ENCODE measurements at places on chromosomes 16 and 17.

DNA sequence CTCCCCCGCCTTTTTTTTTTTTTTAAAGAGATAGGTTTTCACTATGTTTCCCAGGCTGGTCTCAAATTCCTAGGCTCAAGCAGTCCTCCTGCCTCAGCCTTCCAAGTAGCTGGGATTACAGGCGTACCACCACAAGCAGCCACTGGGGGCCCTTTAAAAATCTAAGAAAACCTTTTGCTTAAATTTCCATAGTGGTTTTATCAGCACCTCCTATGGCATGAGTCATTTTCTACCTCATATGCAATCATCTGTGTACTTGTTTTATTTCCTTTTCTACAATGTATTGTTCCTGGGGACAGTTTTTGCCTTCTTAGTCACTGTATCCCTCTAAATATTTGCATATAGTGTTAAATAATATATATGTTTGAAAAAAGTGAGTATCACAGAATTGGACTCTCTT is 29.2 kb downstream of the GNA13 start:
- DNase-seq, result no peak

DNA sequence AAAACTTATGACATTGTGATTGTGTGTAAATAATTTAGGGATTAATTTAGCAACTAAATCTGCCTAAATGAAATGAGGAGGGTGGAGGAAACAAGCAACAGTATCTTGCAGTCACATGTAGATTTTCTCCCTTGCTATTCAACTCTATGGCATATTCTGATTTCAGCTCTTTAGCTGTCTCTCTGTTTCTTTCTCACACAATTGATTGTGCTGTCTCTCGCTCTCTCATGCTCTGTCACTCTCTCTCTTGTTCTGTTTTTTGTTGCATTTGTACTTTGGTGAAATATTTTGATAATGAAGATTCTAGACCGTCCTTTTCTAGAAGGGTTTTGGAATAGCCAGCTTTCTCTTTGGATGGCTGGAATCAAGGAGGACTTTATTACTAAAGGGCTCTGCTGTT is 70.6 kb downstream of the BCAS3 start:
- no peak for DNase-seq

DNA sequence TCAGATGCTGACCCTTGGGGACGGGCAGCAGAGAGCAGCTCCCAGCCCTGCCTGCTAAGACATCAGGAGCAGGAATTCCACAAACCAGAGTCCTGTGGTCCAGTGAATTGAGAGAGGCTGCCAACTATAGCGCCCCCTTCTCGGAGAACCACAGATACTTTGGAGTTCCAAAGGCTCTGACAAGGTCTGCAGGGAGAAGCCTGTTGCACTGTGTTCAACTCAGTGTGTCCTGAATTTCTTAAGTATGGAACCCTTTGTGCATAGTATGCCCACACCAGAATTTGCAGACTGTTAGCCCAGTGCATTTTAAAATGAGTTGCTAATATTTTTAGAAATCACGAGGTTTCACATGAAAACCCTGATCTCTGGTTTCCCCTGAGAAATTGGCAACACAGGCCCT is 223.4 kb downstream of the KATNIP start:
- DNase-seq, result no peak

DNA sequence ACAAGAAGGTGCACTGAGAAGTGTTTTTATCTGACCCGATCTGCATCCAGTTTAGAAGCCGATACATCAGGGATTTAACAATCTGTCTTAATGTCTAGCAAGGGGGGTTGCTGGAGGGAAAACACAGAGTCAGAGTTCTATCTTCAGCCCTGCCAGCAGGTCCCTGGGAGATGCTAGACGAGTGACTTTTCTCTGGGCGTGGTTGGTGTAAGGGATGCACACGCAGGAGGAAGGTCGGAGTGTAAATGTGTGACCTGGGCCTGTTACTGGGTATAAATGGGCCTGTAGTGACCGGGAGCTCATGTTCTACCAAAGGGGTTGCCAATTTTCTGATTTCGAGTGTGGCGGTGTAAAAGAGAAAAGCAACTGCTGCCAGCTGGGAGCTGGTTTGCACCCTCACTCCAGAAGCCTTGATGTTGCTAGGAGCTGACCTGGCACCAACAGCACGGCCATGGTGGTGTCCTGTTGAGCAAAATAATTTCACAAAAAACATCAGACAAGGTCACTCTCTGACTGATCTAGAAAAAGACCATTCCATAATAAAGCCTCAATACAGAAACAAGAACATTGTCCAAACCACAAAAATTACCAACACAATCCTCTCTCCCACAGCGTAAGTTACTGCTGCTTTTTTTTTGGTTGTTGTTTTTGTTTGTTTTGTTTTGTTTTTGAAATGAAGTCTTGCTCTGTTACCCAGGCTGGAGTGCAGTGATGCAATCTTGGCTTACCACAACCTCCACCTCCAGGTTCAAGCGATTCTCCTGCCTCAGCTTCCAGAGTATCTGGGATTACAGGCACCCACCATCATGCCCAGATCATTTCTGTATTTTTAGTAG is 1.3 kb upstream of the KCTD13 start:
- DNase-seq, result no peak

DNA sequence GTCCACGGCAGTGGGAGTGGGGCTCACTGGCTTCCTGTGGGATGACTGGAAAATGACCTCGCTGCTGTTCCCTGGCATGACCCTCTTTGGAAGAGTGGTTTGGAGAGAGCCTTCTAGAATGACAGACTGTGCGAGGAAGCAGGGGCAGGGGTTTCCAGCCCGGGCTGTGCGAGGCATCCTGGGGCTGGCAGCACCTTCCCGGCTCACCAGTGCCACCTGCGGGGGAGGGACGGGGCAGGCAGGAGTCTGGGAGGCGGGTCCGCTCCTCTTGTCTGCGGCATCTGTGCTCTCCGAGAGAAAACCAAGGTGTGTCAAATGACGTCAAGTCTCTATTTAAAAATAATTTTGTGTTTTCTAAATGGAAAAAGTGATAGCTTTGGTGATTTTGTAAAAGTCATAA is 7.8 kb upstream of the RNF213 start:
- DNase-seq, result no peak

- DNase-seq, result no peak
These were observed 76.2 kb downstream of the NT5M start for GRCh38 chr17:17379197-17379991.

GRCh38 chr17:17513626-17514025 is 17.4 kb upstream of the RASD1 start:
- no peak for DNase-seq

- DNase-seq, result no peak
These were observed 130.5 kb downstream of the NPIPB5 start for GRCh38 chr16:22641131-22641628.
